HFF-Myc (cell line): ENCODE measurements at places on chromosomes 5 and 9.

GRCh38 chr9:130693101-130693425 lies 517 bp upstream of the EXOSC2 start:
- no peak for DNase-seq

DNA sequence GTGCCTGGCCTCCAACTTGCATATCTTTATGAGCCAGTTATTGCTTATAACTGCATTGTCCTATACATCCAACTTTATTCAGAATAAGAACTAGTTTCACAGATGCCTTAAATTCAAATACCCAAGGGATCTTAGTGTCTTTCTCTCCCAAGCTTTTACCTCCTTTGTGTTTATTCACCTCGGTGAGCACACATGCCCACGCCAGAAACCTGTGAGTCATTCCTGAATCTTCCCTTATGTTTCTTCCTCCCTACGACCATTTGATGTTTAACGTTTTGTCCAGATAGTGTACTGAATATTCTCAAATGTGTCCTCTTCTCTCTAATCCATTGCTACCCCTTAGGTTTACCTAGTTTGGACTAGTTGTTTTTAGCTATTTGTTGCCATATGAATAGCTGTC lies 55.5 kb upstream of the MEGF10 start:
- DNase-seq = no peak

DNA sequence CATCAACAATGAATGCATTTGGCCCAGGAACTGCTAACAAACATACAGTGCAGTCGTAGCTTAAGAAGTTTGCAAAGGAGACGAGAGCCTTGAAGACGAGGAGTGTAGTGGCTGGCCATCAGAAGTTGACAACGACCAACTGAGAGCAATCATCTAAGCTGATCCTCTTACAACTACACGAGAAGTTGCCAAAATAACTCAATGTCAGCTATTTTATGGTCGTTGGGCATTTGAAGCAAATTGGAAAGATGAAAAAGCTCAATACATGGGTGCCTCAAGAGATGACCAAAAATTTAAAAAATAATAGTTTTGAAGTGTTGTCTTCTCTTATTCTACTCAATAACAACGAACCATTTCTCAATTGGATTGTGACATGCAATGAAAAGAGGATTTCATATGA lies 757.7 kb upstream of the CHD1 start:
- no peak for DNase-seq

DNA sequence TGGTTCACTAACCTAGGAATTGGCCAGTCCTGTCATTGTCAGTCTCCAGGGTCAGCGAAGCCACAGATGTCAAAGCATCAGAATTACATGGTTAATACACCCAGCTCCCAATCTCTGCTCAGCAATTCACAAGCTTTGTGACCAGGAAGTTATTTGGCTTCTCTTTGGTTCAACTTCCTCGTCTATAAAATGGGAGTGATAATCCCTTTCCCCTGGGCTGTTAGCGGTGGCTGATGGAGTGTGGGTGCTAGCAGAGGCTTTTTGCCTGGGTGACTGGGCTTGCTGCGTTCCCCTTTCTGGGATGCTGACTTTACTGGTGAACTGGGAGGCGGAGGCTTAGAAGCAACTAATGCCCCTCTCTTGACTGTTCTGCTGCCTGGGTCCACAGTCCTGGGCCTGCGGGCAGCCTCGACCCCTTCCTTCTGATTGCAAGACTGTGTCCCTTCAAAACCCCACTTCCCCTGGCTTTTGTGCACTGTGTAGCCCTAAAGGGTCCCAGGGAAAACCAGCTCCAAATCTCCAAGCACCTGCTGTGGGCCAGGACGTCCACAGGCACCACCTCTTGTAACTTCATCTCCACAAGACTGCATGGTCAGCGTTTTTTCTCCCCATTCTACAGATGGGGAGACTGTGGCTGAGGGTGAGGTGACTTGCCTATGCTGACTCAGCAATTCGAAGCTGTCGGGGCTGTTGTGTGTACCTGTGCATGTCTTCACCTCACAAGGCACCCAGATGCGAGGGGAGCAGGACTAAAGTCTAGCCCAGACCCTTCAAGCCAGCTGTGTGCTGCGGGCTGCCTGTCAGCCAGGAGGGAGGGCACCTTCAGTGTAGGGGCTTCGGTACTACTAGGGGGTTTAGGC lies 45.2 kb upstream of the NEURL1B start:
- no peak for DNase-seq

DNA sequence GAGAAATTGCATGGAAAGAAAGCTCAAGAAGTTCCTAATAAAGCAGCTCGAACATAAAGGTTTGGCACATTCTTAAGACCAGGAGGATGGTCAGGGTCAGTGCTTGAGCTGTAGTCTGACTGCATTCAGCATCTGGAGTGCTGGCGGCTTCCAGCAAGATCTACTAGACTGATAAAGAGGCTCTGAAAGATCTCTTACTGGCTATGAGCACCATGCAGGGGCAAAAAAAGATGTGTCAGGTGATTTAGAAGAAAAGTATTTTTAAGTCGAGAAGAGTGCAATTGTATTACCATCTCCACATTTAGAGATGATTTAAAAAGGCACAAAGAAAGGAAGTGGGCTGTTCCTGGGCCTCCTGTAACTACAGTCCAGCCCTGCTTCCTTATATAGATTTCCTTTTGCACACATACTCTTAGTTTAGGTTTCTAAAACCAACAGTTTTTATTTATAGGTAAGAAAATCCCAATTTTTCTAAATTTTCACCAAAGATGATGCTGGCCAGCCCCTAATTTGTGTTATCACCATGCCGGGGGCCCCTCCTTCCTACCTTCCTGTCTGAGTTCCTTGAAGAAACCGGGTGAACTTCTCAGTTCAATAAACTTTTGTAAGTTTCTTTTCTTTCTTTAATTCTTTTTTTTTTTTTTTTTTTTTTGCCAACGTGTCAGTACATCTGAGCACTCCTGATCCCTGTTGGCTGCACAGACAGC lies 65.9 kb upstream of the PLPP1 start:
- peak; percentile 74 for DNase-seq

DNA sequence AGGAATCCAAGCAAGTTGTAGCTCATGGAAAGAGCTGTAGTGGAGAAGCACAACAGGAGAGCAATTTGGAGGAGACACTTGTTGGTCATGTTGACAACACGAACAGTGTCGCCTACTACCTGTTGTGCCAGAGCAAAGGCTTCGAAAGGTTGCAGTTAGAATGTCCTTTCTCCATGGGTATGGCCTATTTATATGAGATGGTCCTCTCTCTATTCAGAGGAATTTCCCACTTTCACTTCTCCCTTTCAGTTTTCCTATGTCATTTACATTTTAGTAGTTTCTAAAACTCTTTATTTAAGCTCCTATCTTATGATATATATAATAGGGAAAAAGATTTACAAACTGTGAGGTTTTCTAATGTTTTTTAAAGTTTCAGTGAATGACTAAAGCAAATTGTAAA lies at the start of gene IFNB1:
Gene IFNB1, minus strand, starts transcription at position 162 of the 400 bp plus-strand sequence. Its CDS starts 73 bp downstream, at position 89.
- DNase-seq = no peak

- no peak for DNase-seq
These were observed 577.4 kb downstream of the ACTL7B start for GRCh38 chr9:108278341-108278740.

DNA sequence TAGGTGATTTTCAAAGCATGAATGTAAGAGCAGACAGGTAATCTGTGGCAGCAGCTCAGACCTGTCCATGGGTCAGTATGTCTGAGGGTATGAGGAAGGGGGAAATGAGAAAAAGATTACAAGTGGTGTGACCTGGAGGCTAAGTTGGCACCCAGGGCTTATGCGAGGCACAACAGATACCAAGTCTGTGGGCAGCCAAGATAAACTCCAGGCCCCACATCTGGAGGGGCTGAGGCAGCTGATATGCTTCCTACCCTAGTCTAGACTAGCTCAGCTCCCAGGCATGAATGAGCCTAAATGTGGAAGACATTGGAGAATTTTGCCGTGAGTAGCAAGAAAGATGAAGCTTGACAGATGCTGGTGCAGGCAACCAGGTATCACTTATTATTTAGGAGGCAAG lies 151.7 kb downstream of the PIK3R1 start:
- DNase-seq = no peak

- DNase-seq = no peak
These were observed 6.0 kb upstream of the PLAC8L1 start for GRCh38 chr5:146111409-146111808.

- no peak for DNase-seq
These were observed 55.8 kb upstream of the ZFAND5 start for GRCh38 chr9:72420783-72421182.

DNA sequence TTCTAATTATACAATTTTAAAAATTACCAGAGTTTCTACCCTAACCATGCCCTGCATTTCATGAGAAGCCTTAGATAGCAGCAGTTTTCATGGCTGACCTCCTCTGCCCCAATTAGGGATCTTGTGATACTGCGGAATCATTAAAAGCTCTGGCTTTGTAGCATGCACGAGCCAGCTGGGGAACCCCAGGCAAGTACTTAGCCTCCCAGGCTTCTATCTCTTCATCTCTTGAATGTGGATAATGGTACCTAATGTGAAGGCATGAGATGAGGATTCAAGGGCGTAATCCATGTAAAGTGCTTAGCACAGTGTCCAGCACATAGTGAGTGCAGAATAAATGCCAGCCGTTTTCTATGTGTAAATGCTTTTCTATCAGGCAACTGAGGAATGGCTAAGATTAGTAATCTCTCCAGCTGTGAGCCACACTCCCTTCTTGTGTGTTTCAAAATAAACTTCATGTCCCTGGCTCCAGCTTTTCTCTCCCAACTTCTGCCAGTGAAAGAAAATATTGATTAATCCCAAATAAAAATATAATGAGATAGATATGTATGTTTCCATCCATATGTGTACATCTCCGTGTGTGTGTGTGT lies 88.4 kb downstream of the APBA1 start:
- no peak for DNase-seq

DNA sequence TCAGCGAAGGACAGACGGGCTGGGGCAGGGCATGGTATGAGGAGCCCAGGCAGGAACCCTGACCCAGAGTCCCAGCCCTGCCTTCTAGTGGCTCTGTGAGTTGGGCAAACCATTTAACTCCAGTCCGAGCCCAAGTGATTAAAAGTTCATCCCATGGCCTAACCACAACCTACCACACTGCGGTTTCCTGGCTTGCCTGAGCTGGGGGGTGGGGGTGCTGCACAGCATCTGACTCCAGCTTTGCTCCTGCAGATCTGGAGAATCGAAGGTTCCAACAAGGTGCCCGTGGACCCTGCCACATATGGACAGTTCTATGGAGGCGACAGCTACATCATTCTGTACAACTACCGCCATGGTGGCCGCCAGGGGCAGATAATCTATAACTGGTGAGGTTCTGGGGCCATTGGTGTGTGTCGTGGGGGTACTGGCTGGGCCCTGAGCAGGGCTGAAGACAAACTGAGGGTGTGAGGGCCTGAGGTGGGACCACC lies 49.0 kb downstream of the STOM start:
- no peak for DNase-seq

GRCh38 chr5:99320436-99320835 lies 391.6 kb upstream of the CHD1 start:
- no peak for DNase-seq

- peak; percentile 92 for DNase-seq
These were observed 12.6 kb upstream of the SPARC start for GRCh38 chr5:151699071-151699901.

GRCh38 chr5:166276006-166276405 lies 2015.4 kb upstream of the WWC1 start:
- DNase-seq = no peak

- DNase-seq = no peak
These were observed 408.0 kb upstream of the SLC30A5 start for GRCh38 chr5:68685863-68686262.

- no peak for DNase-seq
These were observed 21.1 kb downstream of the TNPO1 start for GRCh38 chr5:72837524-72838096.

DNA sequence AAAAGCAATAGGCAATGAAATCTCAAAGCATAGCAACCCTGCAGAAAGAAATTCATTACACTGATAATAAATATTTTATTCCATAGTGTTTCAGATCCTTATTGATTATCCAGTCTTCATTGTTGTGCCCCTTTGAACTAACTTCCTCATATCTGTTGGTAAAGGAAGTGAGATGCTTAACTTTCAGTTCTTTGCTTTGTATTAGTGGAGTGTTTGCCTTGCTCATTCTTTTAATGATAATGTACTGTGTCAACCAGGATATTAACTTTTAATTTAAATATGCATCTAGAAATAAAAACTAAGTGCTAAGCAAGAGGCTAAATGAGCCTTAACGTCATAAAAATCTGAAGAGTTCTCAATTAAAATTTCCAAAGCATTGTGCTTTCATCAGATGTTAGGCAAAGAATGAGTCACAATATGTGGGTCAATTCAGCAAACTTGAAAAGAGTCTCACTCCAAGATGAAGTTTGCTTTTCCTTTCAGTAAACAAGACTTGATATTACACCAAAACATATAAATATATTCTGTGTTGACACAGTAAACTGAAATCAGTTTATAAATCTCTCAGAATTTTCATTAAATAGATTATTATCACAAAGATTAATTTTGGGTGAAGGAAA lies 105.9 kb downstream of the GIN1 start:
- DNase-seq = no peak

- no peak for DNase-seq
These were observed 120.5 kb downstream of the PAX5 start for GRCh38 chr9:36913393-36914211.

DNA sequence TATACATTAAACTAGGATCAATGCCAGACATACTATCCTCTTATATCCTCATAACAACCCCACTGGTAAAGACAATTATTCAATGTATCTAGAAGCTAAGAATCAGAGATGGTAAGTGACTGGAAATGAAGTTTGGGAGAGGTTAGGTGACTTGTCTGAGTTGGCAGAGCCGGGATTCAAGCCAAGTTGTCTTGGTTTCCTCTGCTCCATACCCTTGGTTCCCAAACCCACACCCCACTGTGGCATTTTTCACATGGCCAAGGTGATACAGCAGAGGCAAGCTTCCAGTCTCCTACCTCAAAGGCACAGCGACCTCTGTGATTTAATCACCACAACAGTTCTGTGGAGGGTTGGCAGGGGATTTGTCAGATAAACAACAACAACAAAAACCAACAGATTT lies 34.7 kb upstream of the ADRB2 start:
- no peak for DNase-seq

- no peak for DNase-seq
These were observed 234.2 kb upstream of the MEF2C start for GRCh38 chr5:89117124-89117644.

- DNase-seq = no peak
These were observed 295.6 kb downstream of the PDE4D start for GRCh38 chr5:59597690-59598546.

GRCh38 chr5:59236986-59237385 lies 654.1 kb downstream of the RAB3C start:
- no peak for DNase-seq

DNA sequence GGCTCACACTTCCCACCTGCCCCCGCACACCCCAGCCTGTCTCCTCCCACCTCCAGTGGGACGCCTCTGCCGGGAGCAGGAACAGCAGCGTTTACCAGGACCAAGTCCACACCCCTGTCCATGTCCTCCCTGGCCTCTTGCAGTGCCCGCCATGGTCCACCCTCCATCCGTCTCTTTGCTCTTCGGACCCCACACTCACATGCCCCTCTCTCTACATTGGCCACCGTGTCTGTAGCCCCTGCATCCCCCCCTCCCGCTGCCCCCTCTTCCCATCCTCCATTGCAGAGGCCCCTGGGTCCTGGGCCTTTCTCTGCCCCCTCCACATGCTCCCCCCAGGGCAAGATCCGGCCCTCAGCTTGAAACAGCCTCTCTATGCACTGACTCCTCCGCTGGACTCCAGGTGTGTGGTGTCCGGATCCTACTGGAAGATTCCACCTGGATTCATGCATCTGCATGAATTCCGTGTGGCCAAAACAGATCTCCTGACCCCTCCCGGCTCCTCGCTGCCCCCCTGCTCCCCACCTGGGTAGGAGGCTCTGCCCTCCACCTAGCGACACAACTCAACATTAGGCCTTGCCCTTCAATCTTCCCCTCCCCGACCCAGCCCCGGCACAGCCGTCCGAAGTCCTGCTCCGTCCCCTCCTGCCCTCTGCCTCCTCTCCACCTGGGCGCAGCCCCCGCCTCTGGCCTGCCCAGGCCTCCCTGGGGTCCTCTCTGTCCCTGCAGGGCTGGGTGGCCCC lies 168.5 kb downstream of the OLFM1 start:
- DNase-seq = no peak
